Heart right ventricle (tissue), 16 donors: ENCODE measurements at places on chromosomes 16 and 17. TPM values are rescaled to one million over a fixed set of nuclear protein-coding genes. Genes with fewer than 3 reads are reported as not detected.

MYCBPAP gene
- total RNA-seq: 0.63 TPM

FDXR gene
- total RNA-seq: 2.7 TPM

RUNDC3A gene
- total RNA-seq: 0.31 TPM

HOXB2 gene
- total RNA-seq: 1.9 TPM

CES1 gene
- total RNA-seq: 19.5 TPM

KRT34 gene
- not detected for total RNA-seq

ASPA gene
- 1.4 TPM for total RNA-seq

C1QTNF8 gene
- total RNA-seq: not detected

TNFRSF13B gene
- total RNA-seq: not detected

ARL5C gene
- total RNA-seq: not detected

AOC2 gene
- total RNA-seq: 0.59 TPM

CNTNAP1 gene
- 2.2 TPM for total RNA-seq

SEPTIN1 gene
- 1.3 TPM for total RNA-seq

GINS3 gene
- 6.6 TPM for total RNA-seq

MT1E gene
- total RNA-seq: 164 TPM

CCL14 gene
- 1.4 TPM for total RNA-seq

RRAD gene
- total RNA-seq: 105 TPM

SLC16A13 gene
- total RNA-seq: 1.4 TPM
